ENCODE measurements at places on chromosomes 16 and 17.
A peak's percentile ranks its signal among the peaks of the same experiment; 100 is the strongest.

DNA sequence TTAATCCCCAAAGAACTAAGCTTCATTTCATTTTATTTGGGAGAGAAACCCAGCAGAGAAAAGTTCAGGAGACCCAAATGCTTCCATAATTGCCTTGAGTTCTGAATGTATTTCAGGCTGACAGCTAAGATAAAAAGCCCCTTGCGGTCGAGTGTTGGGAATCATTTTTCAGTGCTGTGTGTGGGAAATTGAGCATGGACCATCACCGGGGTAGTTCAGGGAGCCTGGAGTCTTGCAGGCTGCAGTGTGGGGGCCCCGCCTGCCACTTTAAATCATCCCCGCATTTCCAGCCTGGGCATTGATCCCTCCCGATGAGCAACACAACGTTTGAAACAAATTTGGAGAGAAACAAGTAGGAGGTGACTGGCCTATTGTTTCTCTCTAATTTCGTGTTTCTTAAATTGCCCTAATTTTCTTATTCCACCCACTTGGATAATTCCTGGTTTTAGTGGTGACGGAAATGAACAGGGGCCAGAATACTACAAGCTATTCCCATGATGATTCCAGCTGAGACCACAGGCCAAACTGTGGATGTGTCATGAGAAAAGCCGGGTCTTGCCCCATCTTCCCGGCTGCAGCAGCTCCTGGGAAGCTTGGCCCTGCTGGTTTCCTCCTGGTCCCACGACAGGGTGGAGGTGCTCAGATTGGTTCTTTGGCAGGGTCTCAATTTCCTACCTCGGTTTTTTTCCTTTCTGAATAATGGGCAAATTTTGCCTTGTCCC, 75.1 kb downstream of the FOXL1 start:
- DNase-seq: peak; percentile 58

DNA sequence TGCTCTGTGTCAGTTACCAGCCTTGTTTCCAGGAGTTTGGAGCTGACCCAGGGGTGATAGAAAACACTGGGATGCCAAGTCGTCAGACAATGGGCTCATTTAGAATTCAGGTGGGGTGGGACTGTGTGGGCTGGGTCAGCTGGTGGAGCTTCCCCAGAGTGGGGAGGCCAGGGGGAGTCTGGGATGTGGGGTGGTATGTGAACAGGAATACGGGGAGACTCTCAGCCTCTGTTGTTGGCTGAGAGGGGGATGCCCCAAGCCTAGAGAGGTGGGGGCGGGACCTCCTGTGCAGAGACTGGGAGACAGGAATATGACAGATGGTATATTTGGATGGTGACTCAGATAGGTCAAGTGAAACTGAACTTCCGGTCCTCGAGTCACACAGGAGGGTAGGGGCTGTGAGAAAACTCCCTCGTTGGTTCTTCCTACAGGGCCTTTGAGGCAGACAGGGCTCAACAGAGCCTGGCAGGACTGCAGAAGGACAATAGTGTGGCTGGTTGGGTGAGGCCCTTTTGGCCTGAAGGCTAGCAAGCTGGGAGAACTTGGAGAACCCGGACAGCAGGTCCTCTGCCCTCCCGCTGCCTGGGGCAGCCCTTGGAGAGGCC, 23.7 kb downstream of the CDH1 start:
- peak; percentile 36 for DNase-seq

GRCh38 chr16:70494202-70494770, 29.1 kb downstream of the COG4 start:
- DNase-seq: no peak

GRCh38 chr16:8677481-8677880, 3.1 kb downstream of the ABAT start:
- peak; percentile 27 for DNase-seq

DNA sequence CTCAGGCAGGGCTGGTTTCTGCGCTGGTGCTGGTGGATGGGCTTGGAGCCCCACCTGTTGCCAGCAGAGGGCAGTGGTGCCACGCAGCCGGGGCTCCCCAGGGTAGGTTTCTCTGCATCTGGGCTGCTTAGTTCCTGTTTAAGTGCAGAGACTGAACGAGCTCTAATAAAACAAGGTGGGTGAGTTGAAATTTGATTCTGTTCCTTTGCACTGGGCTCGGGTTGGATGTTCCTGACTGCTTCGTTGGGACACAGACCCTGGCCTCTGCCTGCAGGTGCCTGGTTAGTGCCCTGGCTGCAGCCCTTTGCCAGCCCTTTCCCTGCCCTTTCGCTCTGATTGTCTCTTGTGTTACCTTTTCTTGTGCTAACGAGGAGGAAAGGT, 30.0 kb downstream of the TBCD start:
- DNase-seq: peak; percentile 59

GRCh38 chr16:296806-297510, 14.0 kb downstream of the PDIA2 start:
- no peak for DNase-seq

DNA sequence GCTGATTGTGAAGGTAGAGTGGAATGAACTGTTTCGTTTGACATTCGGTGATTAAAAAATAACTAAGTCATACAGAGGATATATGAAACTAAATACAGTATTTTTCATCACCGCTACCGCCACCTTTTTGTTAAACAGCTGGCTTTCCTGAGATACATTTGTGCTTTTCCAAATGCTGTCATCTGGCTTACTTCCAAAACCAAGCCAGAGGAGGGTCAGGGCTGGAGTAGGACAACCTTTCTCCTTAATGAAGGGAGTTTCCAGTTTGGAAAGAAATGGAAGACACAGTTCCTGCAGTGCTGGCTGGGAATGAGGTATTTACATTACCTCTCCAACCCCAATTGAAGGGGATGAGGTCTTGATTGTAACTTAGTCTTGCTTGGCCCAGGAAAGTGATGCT, 3.2 kb downstream of the TNRC6C start:
- no peak for DNase-seq

- DNase-seq: no peak
These were observed 31.4 kb upstream of the NETO2 start for GRCh38 chr16:47175152-47175551.

DNA sequence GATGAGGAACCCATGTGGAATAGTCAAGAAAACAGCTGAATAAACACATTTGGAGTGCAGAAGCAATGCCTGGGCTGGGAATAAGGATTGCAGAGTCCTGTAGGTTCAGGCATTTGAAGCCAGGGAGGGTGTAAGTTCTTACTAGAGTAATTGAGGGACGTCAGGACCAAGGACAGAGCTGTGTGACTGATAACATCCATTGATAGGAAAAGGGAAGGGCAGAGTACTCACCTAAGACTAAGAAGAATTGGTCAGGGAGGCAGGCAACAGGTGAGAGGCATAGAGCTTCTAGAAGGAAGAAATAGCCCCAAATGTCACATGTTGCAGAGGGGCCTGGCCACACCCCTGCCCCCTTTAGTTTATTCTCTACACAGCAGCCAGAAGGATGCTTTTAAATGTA, 79.8 kb upstream of the TMEM132E start:
- peak; percentile 10 for DNase-seq

DNA sequence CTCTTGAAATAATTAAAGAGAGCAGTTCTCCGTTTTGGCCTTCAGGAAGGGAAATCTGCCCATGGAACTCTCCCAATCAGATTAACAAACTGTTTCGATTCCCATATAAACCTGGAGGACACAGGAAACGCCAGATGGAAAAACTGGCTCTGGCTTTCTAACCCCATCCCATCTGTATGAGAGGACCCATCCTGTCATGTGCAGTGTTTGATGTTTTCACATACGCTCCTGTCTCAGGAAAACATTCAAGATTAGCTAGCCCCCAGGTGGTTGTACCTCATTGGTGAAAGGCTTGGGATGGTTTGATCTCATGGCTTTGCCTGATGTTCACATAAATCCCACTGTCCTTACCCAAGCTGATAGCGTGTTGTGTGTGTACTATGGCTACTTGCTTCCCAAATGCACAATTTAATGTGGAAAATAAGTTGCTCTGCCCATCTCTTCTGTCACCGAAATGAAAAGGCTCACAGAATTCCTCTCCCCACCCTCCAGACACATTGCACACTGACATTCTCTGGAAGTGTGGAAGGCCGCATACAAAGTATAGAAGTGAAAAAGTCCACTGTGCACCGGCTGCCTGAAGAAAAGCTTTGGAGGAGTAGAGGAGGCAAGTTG, 18.2 kb upstream of the ERN1 start:
- no peak for DNase-seq

DNA sequence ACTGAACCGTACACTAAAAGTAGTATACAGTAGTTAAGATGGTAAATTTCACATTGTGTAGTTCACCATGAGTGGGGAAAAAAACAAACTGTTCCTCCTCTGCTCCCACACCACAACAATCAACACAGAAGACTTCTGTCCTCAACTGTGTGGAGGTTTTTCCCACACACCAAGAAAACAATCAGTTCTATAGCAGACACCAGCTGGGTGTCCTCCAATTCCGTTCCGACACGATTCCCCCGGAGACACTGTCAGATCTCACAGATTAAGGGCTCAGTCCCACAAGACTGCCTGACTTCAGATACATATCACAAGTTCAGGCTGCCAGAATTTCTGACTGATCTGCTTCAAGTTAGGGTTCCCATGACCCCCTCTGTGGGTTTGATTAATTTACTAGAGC, 31.8 kb downstream of the BBS2 start:
- DNase-seq: no peak

GRCh38 chr17:20159406-20160069, 150.4 kb downstream of the SPECC1 start:
- DNase-seq: no peak

DNA sequence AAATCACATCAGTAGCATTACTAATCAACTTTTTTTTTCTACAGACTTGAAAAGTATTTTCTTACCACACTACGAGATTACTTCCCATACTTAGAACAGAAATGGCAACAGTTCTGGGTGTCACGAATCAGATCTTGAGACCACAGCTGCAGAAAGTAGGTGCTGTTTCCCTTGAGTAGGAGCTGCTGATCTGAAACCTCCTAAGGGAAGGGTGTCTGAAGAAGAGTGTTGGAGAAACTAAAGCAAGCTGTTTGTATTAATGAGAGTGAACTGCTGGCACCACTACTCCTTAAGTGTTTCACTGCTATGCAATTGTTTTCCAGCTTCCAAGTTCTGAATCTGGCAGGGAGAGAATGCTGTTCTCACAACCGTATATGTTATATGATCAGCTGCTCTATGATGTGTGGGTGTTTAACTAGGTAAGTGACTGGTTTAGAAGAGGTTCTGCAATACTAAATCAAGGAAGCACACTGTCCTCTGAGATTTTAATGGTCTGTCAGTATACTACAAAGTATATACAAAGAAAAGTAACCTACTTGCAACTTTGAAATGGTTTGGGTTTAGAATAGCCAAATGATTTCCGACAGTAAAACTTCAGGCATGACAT, 3.3 kb downstream of the ZNF652 start:
- no peak for DNase-seq

DNA sequence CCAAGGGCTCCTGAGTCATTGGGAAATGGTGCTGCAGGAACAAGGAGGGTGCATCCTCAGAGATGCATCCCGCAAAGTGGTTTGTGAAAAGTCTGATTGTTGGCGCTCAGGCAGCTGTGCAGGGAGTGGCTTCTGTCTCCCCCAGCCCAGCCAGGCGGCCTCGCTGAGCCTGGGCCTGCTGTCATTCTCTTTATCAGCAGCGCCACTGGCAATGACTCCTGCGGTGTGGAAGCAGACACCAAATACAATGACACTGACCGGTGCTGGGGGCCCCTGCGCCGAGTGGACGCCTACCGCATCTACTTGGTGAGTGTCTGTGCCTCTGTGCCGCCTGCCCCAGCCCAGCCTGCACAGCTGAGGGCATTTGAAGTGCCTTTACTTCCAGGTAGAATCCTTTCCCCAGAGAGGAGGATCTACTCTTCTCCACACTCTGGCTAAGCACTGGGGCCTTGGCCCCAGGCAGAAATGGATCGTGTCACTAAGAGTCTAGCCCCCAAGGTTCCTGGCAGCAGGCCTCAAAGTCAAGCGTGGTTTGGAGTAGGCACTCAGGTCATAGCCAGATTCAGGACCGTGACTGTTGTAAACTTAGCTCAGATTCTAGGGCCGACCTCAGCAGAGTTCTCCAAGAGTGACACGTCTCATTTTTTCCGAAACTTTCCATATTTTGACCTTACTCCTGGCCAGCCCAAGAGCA, 19.3 kb upstream of the NAT9 start:
- DNase-seq: no peak

GRCh38 chr16:62254372-62254771, 218.1 kb upstream of the CDH8 start:
- DNase-seq: no peak

DNA sequence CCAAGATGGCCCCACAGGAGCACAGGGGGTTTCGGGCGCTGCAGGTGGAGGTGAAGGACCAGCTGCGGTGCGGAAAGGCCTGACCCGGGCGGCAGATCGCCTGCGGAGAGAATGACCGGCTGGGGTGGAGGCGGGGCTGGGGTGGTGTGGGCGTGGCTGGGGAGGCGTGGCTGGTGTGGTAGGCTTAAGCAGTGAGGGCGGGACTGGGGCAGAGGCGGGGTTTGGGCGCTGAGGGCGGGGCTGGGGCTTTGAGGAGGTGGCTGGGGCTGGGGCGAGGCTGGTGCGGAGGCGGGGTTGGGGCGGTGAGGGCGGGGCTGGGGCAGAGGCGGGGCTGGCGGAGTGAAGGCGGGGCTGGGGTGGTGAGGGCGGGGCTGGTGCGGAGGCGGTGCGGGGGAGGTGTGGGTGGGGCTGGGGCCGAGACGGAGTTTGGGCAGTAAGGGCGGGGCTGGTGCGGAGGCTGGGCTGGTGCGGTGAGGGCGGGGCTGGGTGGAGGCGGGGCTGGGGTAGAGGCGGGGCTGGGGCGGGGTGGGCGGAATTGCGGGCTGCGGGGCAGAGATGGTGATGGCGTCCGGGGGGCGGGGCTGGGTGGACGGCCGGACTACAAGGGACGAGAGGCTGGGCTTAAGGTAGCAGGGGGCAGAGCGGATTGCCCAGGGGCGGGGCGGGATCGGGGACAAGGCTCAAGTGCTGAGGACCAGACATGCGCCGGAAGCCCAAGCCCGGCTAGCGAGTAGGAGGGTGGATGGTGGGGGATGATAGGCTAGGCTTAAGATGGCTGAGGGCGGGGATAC, 9.9 kb upstream of the GSDMA start:
- peak; percentile 93 for DNase-seq

DNA sequence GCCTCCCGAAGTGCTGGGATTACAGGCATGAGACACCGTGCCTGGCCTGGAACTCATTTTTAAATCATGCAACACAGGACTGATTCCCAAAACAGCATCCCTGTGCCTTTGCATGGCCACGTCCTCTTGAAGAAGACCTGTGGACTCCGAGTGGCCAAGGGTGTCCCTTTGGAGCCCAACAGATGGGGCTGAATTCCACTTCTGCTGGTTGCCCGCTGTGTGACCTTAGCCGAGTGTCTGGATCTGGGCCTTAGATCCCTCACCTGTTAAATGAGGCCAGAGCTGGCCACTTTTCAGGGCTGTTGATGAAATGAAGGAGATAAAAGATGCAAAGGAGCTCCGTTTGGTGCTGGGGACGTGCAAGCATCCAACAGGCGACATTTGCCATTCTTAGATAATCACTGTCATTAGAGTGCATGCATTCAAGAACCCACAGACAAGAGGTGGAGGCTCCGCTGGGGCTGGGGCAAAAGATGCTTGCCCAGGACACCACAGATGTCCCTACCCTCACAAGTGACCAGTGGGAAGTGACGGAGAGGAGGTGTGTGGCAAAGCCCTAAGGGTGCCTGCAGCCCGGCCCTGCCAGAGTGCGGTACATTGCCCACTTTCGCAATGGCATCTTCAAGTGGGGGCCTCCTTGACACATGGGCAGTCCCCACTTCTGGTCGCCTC, 354.1 kb upstream of the TNRC6C start:
- DNase-seq: no peak
